ENCODE measurements at places on chromosomes 6 and 20.

DNA sequence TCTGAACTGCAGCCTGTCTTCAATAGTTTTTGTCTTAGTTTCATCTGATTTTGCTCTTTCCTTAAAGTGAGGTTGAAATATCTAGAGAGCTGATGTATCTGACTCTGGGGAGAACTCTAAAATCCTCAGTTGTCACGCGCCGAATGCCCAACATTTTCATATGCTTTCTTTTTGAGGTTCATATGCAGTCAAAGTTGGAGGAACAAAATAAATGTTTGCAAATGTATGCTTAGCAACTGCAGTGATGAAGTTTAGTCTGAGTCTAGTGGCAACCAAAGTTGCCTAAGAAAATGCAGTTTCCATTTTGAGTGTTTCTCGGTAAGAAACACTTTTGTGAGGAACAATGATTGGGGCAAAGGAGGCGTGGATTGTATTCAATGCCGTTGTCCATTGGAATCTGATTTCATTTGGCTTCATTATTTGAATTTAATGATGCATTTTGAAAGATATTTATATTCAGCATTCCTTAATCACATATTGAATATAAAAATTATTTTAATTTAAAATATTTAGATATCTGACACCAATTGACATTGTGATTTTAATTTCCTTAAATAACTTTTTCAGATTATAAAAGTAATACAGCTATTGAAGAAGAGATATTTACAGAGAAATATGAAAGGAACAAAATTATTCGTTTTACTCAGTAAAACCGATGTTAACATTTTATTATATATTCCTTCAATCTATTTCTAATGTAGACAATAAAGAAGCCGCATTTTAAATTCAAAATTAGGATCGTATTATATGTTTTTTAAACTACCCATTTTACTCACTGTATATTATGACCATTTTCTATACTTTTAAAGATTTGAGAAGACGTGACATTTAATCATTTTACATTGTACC lies 122.0 kb downstream of the PLEKHG1 start:
- no peak for DNase-seq

DNA sequence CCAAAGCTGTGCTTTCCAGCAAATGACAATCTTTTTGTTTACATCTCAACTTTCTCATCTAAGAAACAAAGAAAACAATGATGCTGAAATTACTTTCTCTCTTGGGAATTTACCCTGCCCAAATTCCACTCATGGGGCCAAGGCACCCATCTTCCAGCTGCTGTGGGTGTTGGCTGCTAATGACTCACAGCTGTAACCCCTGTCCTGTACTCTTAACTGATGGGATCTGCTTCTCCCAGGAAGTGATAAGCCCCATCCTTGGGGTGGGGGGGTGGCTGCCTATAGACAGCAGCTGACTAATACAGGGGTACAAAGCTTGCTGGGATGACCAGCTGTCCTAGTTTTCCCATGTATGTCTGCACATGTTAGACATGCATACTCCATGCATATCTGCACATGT lies 938.6 kb downstream of the C6orf118 start:
- no peak for DNase-seq

DNA sequence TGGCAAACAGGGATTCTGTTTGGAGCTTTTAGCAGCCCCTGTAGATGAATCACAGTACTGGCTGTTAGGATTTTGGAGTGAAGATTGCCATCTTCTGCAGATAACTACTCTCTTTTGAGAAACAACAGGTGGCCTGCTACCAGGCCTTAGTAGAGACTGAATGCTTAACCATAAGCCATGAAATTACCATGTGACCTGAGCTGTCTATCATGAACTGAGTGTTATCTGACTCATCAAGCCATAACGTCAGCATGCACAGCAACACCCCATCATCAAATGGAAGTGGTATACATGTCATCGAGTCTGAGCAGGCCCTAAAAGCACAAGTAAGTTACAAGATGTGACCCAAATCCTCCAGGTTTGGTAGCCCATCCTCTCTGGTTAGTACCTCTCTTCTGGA lies 132.6 kb downstream of the GPR63 start:
- DNase-seq, result no peak

GRCh38 chr6:89406141-89406540 lies 5.9 kb downstream of the RRAGD start:
- no peak for DNase-seq

- no peak for DNase-seq
Measured at GRCh38 chr6:15359335-15359862, 113.5 kb downstream of the JARID2 start.

DNA sequence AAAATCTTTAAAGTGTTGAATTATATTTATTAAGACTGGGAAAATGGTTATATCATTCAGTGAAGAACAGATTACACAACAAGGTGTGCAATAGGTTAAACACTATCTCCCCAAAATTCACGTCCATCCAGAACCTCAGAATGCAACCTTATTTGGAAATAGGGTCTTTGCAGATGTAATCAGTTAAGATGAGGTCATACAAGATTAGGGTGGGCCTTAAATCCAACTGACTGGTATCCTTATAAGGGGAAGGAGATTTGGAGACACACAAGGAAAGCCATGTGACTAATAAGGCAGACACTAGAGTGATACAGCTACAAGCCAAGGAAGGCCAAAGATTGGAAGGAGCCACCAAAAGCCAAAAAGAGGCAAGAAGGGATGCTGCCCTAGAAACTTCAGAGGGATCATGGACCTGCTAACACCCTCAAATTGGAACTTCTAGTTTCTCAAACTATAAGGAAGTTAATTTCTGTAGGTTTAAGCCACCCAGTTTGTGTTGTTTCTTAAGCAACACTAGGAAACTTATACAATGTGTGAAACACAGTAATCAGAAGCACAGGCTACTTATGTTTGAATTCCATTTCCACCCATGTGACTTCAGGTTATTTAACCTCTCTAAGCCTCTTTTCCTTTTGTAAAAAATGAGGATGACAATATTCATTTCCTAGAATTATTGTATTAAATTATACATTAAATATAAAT lies 16.9 kb downstream of the ILRUN start:
- DNase-seq, result no peak

- DNase-seq, result no peak
Measured at GRCh38 chr6:158026901-158027589, 45.4 kb downstream of the SYNJ2 start.

GRCh38 chr20:5024103-5024502 lies 22.8 kb upstream of the SLC23A2 start:
- DNase-seq, result no peak

DNA sequence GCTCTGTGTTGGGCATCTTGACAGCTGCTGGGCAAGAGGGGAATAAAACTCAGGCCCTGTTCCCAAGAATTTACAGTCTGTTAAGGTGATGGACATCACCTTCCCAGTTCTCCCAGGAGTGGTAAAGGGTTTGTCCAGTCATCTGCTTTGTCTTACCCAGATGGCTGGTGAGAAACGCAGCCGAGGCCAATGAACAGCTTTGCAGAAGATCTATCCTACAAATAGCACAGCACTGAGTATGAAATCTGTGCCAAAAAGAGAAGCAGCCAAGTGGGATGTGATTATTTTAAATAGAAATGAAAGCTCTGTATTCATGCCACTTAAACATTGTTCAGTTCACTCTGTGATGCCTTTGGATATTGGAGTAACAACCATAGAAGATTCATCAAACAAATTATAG lies 132.7 kb upstream of the SLC22A16 start:
- no peak for DNase-seq

- DNase-seq, result no peak
Measured at GRCh38 chr6:105988321-105988720, 97.8 kb upstream of the PRDM1 start.

DNA sequence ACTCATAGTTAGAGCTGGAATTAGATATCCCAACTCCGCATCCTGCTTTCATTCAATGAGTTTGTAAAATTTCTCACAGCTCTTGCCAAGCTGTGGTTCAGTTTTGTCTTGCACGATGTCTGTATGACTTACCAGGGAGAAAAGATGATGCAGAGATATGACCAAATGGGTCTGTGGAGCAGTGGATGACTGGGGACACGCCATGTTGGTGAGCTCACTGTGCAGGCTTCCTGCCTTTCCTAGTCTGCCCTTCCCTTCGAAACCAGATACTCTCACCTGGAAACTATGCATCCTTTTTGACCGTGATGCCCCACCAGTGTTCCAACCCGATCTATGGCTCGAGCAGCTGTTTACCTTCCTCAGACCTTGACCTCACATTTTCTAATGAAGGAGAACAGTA lies 262.7 kb upstream of the BMP2 start:
- no peak for DNase-seq

GRCh38 chr20:63833776-63834490 lies 2.9 kb upstream of the ZBTB46 start:
- no peak for DNase-seq

DNA sequence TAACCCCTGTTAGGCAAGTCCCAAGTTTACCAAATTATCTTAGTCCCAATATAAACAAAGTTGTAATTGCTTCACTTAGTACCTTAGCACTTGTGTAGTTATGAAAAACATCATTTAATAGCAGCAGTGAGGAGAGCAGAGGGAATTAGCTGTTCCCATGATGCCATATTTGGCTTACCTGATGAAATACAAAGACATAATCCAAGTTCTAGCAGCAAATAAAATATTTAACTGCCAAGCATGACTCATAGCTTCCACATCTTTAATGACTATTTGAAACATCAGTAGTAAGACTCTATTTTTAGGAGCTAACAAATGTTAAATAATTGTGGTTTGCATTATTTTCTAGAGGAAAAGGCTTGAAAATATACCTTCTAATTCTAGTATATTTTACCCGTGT lies 94.0 kb upstream of the MCHR2 start:
- no peak for DNase-seq

DNA sequence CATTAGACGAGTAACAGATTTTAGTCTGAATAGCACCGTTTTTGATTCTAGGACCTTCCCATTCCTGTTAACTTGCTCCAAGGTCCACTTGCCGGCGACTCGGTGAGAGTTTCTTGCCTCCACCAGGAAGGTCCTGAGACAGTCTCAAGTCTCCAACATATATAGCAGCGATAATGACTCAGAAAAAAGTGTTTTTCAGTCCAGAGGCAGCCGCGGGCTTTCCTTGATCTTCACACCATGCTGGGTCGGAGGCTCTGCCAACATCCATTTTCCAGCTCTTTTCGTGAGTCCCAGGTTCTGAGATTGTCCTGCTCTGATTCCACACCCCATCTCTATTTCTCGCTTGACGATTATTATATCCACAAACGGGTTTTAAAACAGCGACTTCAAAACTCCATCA lies 170.5 kb downstream of the GPX5 start:
- DNase-seq, result no peak

DNA sequence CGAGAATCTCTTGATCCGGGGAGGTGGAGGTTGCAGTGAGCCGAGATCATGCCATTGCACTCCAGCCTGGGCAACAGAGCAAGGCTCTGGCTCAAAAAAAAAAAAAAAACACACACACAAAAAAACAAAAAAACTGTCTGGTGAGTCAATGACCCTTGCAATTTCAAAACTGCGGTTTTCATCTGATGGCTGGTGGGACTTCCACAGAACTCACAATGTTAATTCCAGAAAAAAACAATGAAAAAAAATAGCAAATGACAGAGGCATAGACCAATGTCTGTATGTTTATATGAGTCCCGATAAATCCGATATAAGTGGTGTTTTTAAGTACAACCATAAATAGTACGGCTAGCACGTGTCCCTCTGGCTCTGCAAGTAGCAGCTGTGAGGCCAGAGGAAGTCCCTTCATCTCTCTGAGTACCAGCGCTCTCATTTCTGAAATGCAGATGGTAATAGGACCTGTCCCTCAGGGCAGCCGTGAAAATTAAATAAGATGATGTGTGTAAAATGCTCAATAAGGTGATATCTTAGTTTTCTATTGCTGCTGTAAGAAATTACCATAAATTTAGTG lies 21.9 kb upstream of the PTPN1 start:
- DNase-seq, result no peak

- DNase-seq, result no peak
Measured at GRCh38 chr6:12490351-12490903, 200.3 kb downstream of the EDN1 start.

DNA sequence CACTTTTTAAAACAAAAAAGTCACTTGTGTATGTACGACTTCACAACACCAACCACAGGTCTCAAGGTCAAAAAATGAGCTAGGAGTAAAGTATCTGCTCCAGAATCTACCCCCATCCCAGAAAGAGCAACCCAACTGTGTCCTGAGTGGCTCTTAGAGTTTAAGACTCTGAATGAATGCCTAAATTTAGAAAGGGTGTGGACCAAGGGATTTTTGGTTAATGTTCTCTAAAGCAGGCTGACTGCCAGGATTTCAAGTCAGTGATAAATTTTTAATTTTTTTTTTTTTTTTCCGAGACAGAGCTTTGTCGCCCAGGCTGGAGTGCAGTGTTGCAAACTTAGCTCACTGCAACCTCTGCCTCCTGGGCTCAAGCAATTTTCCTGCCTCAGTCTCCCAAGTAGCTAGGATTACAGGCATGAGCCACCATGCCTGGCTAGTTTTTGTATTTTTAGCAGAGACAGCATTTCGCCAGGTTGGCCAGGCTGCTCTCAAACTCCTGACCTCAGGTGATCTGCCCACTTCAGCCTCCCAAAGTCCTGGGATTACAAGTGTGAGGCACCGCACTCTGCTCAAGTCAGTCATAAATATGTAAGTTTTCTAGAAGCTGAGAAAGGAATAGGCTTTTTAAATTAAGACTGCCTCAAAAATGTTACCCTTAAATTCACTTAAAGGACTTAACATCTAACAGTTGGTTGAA lies 20.2 kb downstream of the STAU1 start:
- no peak for DNase-seq

GRCh38 chr6:101585501-101585900 lies 192.0 kb downstream of the GRIK2 start:
- no peak for DNase-seq

GRCh38 chr6:14270925-14271788 lies 153.6 kb downstream of the CD83 start:
- no peak for DNase-seq

DNA sequence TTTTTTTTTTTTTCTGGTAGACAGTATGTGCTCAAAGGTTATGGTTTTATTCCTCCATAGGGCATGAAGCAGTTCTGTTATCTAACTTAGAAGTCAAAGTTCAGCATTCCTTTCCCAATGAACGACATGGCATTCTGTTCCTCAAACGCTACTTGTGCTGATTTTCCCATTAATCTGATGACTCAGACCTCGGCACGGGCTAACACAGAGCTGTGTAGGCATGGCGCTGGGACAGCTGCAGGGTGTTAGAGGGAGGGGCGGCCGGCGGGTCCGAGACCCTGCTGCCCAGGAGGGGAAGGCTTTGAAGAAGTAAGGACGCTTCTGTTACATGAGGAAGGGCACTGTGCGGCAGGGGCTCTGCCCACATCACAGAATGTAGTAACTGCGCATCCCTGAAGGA lies 93.6 kb upstream of the AGPAT4 start:
- no peak for DNase-seq

GRCh38 chr6:37897321-37897720 lies 77.8 kb downstream of the ZFAND3 start:
- DNase-seq, result no peak

- DNase-seq, result no peak
Measured at GRCh38 chr6:19772891-19773290, 64.3 kb upstream of the ID4 start.

DNA sequence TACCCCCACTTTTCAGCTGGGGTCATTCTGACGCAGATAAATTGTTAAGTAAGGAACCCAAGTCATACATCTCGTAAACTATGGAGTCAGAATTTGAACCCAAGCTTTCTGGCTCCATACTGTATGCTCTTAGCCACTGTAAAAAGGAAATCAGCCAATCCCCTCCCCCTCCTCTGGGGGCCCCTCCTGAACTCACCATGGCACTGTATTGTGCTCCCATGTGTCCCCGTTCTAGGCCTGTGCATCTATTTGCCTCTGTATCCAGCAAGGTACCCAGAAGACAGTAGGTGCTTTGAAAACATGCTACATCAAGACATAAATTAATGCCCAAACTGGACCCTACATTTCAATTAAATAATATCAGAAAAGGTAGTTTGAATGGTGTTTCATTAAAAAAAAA lies 98.5 kb downstream of the PREP start:
- DNase-seq, result no peak

All from activated gamma-delta T cell (primary cell).